ENCODE measurements at places on chromosomes 1 and 21. TPM values are rescaled to one million over a fixed set of nuclear protein-coding genes. Genes with fewer than 3 reads are reported as not detected.

SYCP1 gene
- total RNA-seq, result not detected

CHIA gene
- total RNA-seq, result not detected

RGS16 gene
- total RNA-seq, result under 0.01 TPM

TNFRSF9 gene
- total RNA-seq, result 0.27 TPM

BTBD8 gene
- 1.8 TPM for total RNA-seq

CD101 gene
- under 0.01 TPM for total RNA-seq

UBQLN4 gene
- total RNA-seq, result 17.4 TPM

LYPD8 gene
- not detected for total RNA-seq

RAB29 gene
- 19.7 TPM for total RNA-seq

IFI44L gene
- 1.2 TPM for total RNA-seq

SH2D5 gene
- total RNA-seq, result 0.81 TPM

WDR3 gene
- total RNA-seq, result 25.2 TPM

ITLN2 gene
- total RNA-seq, result 0.18 TPM

MYBPH gene
- not detected for total RNA-seq

RYR2 gene
- not detected for total RNA-seq

PLEKHN1 gene
- total RNA-seq, result 0.36 TPM

TTC39A gene
- total RNA-seq, result 0.85 TPM

MYBPHL gene
- not detected for total RNA-seq

CASQ1 gene
- total RNA-seq, result not detected

KDM5B gene
- 91.5 TPM for total RNA-seq

AMY1B gene
- total RNA-seq, result not detected

SMPDL3B gene
- total RNA-seq, result 0.09 TPM

TCHH gene
- under 0.01 TPM for total RNA-seq

OR6K2 gene
- not detected for total RNA-seq

TNFAIP8L2 gene
- not detected for total RNA-seq

CR1L gene
- not detected for total RNA-seq

TMEM269 gene
- not detected for total RNA-seq

FCRL4 gene
- total RNA-seq, result not detected

HMCN1 gene
- 7.2 TPM for total RNA-seq

CNTN2 gene
- total RNA-seq, result not detected

FTCD gene
- total RNA-seq, result 0.18 TPM

OR2T34 gene
- total RNA-seq, result not detected

GPATCH3 gene
- total RNA-seq, result 10.5 TPM

DHRS3 gene
- total RNA-seq, result 34.1 TPM

GPR37L1 gene
- total RNA-seq, result not detected

SV2A gene
- 1.6 TPM for total RNA-seq

C1orf185 gene
- not detected for total RNA-seq

MX2 gene
- total RNA-seq, result 0.18 TPM

MATN1 gene
- total RNA-seq, result not detected

ITLN1 gene
- 0.27 TPM for total RNA-seq

BCL2L15 gene
- total RNA-seq, result 0.09 TPM

CRP gene
- total RNA-seq, result 0.09 TPM

FMN2 gene
- total RNA-seq, result not detected

PGLYRP4 gene
- not detected for total RNA-seq

CDK18 gene
- total RNA-seq, result 0.94 TPM

FCRL1 gene
- total RNA-seq, result not detected

CELA2B gene
- not detected for total RNA-seq

MRPS6 gene
- 9.9 TPM for total RNA-seq

EFNA4 gene
- 11.3 TPM for total RNA-seq

NTRK1 gene
- not detected for total RNA-seq
